ENCODE measurements at places on chromosomes 1 and 21. TPM values are rescaled to one million over a fixed set of nuclear protein-coding genes. Genes with fewer than 3 reads are reported as not detected.

DNA sequence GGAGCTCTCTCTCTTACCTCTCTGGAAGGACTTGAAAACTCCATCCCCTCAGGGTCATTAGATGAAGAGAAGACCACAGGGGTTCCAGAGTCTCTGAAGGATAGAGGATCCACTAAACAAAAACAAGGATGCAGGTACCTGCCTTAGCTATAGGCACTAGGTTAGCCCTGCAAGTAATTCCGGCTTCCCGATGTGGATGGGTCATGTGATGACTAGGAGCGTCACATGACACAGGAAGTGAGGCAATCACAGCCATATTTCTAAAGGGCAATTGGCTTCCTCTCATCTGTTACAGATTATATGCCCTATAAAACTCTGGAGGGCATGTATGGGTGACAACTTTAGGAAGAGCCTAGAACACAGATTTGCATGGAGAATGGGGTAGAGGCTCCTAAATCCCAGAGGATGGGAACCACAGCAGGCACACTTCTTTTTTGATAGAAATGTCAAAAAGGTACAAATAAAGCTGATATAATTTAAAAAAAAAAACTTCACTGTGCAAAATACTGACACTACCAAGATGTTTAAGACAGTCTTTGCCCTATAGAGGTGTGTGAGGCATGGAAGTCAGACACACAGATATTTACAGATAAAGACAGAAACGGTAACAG is 14.1 kb downstream of the ENTREP3 start:
- DNase-seq: peak; percentile 84
- peaks cover 38% of the 10 kb centered on the region for H3K4me1 ChIP-seq
- peak overlapping the region; percentile 82 for H3K27ac ChIP-seq

The AMY1B gene
- total RNA-seq: not detected

DNA sequence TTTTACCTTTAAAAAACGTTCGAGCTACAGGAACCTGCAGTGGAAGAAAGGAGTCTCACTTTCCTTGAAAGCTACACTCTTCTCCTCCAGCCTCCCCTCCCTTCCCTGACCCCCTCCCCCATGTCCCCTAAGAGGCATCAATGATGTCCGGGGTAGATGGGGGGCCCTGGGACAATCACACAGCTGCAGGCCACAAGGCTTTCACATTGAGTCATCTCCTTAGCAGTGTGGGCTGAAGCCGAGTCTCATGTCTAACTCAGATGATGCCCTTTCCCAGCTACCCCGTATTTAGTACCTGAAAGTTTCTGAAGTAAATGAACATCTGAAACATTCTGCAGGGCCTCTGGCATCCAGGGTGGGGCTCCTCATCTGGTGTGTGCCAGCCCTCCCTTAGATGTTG is 6.3 kb upstream of the GPR25 start:
- peaks cover 14% of the 10 kb centered on the region for H3K27me3 ChIP-seq
- H3K36me3 ChIP-seq: no peaks in the 10 kb centered on the region
- H3K4me1 ChIP-seq: peaks cover 55% of the 10 kb centered on the region
- no peak overlapping the region for H3K4me3 ChIP-seq
- H3K27ac ChIP-seq: no peak overlapping the region
- peak; percentile 92 for DNase-seq

DNA sequence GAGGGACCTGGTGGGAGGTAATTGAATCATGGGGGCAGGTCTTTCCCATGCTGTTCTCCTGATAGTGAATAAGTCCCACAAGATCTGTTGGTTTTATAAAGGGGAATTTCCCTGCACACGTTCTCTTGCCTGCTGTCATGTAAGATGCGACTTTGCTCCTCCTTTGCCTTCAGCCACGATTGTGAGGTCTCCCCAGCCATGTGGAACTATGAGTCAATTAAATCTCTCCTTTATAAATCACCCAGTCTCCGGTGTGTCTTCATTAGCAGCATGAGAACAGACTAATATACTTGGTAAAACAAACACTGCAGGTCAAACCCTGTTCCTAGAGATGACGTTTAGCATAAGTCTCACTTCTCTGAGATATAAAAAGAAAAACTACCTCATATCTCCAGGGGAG is 148.3 kb downstream of the MATN1 start:
- DNase-seq: no peak
- H3K36me3 ChIP-seq: no peaks in the 10 kb centered on the region
- no peaks in the 10 kb centered on the region for H3K4me1 ChIP-seq

The PTPN14 gene
- total RNA-seq: 0.27 TPM

- peaks cover 7% of the 10 kb centered on the region for H3K4me1 ChIP-seq
- H3K36me3 ChIP-seq: peaks cover 4% of the 10 kb centered on the region
- no peaks in the 10 kb centered on the region for H3K27me3 ChIP-seq
- no peak for DNase-seq
Measured at GRCh38 chr1:97378596-97378995, 542.2 kb downstream of the DPYD start.

DNA sequence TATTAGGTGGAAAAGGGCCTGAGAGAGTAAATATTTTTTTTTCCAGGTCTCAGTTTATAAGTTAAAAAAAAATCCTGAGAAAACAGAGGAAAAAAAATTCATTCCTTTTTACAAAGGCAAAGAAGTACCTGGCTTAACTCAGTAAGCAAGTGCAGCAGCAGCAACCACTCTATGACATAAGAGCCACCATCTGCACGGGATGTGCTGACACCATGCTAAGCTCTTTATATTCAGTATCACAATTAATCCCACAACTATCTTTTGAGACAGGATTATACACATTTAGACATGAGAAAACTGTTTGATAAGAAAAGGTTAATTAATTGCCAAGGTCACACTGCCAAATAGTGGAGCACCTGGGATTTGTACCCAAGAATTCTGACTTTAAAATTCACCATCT is 13.4 kb upstream of the DPT start:
- no peak for DNase-seq
- H3K4me3 ChIP-seq: no peak overlapping the region
- H3K27ac ChIP-seq: no peak overlapping the region
- H3K4me1 ChIP-seq: no peaks in the 10 kb centered on the region
- no peaks in the 10 kb centered on the region for H3K36me3 ChIP-seq

The CCDC181 gene
- not detected for total RNA-seq

DNA sequence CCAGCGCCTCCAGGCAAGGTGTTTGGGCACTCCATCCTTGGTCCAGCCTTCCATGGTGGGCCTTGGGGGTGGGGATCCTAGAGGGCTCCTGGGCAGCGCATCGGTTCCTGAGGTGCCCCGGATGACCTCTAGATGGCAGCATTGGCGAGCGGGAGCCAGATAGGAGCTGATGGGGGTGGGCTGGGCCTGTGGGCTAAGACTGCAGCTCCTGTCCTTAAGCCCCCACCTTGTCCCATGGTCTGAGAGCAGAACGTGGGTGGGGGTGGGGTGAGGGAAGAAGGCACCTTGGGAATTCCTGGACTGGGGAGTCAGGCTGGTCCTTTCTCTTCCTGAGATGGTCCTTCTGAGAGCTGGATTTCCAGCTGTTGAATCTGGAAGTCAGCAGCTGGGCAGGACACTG is 93.4 kb upstream of the CSF3R start:
- H3K36me3 ChIP-seq: no peaks in the 10 kb centered on the region
- no peak overlapping the region for H3K27ac ChIP-seq
- peaks cover 27% of the 10 kb centered on the region for H3K27me3 ChIP-seq
- H3K4me1 ChIP-seq: no peaks in the 10 kb centered on the region
- H3K4me3 ChIP-seq: no peak overlapping the region

The SNX7 gene
- total RNA-seq: not detected

The TMPRSS15 gene
- not detected for total RNA-seq
